Naive thymus-derived CD4-positive, alpha-beta T cell (primary cell): ENCODE measurements at places on chromosomes 7 and 10.

GRCh38 chr10:113648478-113648877 lies 15.4 kb downstream of the NRAP start:
- DNase-seq, result no peak

DNA sequence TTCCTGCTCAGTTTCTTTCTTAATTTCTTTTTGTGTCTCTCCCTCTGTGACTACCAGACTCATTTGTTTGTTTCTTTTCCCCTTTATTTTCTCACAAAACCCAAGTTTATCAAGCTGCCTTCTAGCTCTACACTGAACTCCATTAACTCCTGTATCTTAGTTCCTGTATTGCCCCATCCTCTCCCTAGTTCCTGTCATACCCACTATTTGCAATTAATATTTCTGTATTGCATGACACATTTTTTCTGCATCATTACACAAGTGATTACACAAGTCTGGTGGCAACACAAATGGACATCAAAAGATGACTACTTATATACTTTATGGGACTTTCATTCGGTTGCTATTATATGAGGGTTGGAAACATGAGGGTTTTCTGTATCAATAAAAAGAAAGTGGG lies 26.9 kb upstream of the OR9A4 start:
- DNase-seq, result no peak

GRCh38 chr7:77246026-77246640 lies 46.5 kb upstream of the FGL2 start:
- no peak for DNase-seq

DNA sequence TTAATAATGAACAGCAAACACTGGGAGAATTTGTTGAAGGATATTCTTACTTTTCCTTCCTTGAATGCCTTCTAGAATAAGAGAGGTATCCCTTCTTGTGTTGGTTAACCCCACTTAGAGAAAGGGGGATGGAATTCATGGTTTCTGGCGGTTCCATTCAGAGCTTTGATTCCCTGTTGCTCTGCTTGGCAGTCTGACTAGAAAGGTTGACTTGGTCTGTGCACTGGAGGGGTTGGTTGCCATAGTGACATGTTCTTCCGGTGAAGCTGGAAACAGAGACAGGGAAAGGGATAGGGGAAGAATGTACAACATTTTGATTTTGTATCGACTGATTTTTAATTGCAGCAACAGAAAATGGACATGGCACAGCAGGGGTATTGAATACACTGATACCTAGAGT lies 2.5 kb downstream of the TMEM178B start:
- no peak for DNase-seq

DNA sequence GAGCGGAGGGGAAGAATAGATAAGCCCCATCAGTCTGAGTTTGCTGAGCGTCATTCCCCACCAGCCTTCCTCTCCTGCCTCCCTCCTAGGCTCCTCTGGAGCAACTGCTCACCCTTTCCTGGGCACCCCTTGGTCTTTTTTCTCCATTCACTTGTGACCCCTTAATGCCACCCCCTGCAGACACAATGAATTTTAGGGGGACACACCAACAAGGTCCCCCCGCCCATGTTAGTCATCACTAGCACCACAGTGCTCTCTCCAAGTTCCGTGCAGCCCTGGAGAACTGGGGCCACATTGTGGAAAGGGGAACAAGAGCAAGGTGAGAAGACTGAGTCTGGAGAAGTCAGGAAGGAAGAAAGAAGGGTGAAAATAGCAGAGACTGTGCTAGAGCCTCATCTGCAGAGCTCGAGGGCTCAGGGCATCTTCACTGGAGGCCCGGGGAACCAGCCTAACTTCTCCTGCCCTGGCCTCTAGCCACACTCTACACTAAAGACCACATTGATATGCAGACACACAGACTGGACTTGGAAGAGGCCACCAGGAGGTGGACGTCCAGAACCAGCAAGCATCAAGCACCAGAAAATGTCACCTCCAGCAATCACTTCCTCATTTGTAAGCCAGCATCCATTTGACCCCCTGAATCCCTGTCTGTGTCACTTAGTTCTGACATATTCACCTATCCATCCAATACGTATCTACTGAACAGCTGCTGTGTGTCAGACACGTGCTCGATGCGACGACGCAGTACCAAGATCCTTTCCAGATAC lies 17.5 kb downstream of the RGR start:
- no peak for DNase-seq

DNA sequence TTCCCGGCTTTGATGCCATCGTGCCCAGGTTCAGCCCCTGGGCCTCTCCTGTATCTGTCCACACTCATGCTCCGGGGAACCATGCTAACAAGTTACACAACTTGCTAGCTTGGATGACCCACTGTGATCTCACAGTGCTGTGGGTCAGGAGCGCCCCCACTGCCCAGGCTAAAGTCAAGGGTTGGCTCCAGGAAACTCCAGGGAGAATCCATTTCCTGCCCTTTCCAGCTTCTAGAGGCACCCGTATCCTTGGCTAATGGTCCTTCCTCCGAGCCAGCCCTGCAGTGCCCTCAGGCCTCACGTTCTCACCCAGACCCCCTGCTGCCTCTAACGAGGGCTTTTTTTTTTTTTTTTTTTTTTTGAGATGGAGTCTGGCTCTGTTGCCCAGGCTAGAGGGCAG lies 19.5 kb downstream of the AMZ1 start:
- DNase-seq, result no peak

GRCh38 chr10:121293110-121293509 lies 305.1 kb downstream of the FGFR2 start:
- no peak for DNase-seq

GRCh38 chr10:121526801-121527221 lies 71.4 kb downstream of the FGFR2 start:
- DNase-seq, result no peak
